ENCODE measurements at places on chromosomes 12 and 14.

DNA sequence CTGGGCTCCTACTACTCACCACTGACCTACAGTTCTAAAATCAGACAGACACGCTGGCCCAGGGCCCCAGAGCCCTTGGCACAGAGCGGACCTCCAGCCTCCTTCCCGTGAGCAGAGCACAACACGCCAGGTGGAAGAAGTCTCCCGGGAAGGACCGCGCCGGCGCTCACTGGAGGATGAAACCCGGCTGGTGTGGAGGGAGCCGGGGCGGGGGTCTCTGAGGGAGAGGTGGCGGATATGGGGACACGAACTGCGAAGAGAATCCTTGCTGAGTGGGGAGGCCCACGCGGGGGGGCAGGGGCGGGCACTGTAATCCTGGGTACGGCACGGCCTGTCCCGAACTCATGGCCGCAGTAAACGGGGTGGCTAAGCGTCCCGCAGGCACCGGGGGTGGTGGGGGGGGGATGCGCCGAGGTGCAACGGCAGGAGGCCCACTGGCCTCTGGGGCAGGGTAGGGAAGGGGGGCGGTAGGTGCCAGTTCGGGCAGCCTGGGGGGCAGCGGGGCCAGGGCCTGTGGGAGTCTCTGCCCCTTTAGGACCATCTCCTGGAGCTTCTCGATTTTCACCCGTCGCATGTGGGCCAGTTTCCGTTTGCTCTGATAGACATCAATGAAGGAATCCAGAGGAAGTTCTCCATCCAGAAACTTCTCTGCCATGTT lies 28.8 kb downstream of the VPS37B start:
- no peak for DNase-seq

DNA sequence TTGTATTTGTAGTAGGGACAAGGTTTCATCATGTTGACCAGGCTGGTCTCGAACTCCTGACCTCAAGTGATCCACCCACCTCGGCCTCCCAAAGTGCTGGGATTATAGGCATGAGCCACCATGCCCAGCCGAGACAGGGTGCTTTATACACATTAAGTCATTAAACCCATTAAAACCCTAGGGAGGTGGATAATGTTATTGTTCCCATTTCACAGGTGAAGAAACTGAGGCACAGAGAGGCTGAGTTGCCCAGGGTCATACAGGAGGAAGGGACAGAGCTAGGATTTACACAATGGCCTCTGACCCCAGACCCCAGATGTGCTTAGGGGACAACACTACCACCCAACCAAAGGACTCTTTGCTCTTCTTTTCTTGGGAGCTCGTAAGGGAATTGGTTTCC lies 51.0 kb upstream of the RIN3 start:
- DNase-seq = no peak

- no peak for DNase-seq
These were observed 135.3 kb downstream of the ACSS3 start for GRCh38 chr12:81212996-81213696.

DNA sequence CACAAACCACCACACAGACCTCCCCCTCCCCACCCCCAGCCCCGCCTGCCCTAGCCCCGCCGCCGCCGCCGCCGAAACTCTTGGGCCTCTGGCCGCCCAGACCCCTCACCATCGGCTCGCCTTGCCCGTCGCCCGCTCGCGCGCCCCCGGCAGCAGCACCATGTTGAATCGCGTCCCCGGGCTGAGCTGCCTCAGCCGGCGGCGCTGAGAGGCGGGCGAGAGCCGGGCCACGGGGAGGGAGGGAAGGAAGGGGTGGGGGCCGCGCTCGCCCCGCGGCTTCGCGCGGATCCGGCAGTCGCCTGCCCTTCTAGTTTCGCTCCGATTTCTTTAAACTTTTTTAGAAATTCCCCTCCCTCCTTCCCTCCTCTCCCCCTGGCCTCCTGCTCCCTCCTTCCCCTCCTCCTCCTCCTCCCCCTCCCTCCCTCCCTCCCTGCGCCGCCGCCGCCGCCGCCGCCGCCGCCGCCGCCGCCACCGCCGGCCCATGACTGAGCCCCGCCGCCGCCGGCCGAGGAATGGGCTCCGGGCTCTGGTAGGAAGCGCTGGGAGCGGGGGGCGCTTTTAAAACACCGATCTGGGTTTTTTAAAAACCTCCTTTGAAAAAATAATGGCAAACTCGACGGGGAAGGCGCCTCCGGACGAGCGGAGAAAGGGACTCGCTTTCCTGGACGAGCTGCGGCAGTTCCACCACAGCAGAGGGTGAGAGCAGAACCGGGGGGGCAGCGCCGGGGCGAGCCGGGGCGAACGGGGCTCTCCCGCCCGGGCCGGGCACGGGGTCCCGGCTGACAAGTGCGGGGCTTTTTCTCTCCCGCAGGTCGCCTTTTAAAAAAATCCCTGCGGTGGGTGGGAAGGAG lies at the start of gene ARID2:
TSS of gene ARID2 (plus strand) at position 474 of the 851 bp plus-strand sequence. CDS start at position 605, 131 bp downstream.
- peak; percentile 26 for DNase-seq

DNA sequence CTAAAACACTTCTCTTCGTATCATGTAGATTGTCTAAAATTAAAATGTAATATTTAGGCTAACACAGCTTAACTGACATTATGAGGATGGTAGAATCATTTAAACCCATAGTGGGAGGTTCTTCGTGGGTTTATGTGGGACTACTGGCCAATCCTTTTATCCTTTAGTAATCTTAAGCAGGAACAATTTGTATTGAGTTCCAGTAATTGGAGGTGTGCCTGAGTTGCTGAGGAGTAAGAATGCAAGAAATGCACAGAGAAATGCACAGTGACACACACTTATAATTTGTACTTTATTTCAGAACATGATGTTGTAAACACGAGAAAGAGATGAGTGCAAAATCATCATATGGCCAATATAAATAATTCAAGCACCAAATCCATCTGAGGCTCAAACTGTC lies 22.3 kb downstream of the OTOGL start:
- no peak for DNase-seq

- DNase-seq = no peak
These were observed 410.6 kb upstream of the SOX5 start for GRCh38 chr12:24360057-24360456.

- no peak for DNase-seq
These were observed 21.6 kb upstream of the CHFR start for GRCh38 chr12:132909030-132909368.

DNA sequence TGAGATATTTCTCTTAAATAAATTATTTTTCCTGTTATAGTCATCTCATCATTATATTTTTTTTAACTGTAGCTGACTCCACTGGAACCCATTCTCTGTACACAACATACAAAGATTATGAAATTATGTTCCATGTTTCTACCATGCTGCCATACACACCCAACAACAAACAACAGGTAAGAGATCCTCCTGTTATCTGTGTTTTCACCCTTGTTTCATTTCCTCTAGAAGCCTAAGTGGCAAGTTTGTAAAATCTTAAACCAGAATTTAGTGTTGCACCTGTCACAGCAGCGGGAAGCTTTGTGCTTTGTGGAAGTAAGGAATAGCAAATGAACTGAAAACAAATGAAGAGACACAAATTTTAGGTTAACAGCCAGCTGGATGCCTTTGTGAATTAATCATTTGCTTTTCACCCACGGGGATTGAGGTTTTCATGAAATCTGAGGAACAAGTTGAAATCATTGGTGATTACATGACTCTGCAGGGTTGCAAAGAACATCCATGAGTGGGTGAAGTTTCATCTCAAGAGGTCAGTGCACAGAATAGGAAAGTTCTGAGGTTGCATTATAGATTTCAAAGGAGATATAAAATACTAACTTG lies 273.9 kb upstream of the RGS6 start:
- DNase-seq = no peak

- DNase-seq = no peak
These were observed 81.9 kb downstream of the PELI2 start for GRCh38 chr14:56199982-56200577.

DNA sequence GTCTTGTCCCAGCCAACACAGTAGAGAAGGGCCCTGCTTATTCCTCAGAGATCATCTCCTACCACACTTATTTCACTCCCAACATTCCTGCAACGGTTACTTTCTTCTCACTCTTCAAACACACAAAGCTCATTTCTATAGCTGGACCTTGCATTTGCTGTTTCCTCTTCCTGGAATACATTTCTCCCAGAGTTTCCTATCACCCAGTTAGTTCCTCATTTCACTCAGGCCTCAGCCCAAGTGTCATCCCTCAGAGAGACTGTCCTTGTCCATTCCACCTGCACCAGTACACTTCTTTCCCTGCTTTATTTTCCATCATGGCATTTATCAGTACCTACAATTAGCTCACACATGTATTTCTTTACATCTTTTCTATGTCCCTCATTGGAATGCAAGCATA lies 14.7 kb upstream of the STK38L start:
- no peak for DNase-seq

DNA sequence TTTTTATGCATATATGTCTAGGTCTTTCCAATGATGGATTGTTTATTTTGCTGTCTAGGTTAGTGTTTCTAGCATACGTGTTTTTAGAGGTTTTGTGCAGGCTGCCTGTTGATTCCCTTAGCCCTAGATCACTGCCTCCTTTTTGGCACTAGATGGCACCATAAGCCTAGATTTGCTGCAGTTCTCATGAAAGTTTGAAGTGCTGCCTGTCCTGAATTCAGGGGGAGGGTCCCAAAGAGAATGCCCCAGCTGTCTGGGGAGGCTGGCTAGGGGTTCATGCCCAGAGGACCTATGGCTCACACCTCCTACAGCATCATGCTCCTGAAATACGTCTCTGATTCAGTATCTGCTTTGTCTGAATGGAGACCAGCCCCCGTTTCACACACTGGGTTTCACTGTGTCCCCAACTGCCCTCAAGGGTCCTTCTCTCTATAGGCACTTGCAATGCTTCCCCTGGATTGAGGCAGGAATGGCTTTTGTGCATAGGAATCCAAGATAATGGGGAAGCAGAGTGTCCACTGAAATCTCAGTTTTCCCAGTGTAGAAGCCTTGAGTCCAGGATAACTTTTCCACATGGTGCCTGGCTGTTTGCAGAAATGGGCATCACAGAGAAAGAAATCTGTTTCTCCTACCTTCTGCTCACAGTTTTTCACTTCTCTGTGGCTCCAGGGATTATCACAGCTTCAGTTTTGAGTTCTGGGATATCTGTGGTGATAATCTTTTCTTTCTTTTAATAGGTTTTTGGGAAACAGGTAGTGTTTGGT lies 14.2 kb upstream of the TXNRD1 start:
- peak; percentile 37 for DNase-seq

- DNase-seq = no peak
These were observed 168.1 kb downstream of the SLC38A4 start for GRCh38 chr12:46657453-46658411.

- DNase-seq = no peak
These were observed 16.7 kb downstream of the PIWIL1 start for GRCh38 chr12:130354407-130354806.

GRCh38 chr12:130829391-130830245 lies 9.4 kb downstream of the STX2 start:
- DNase-seq = no peak

- peak; percentile 21 for DNase-seq
These were observed 23.8 kb downstream of the MLXIP start for GRCh38 chr12:122102331-122102730.

- DNase-seq = no peak
These were observed 40.1 kb downstream of the WASHC3 start for GRCh38 chr12:102021540-102022246.

DNA sequence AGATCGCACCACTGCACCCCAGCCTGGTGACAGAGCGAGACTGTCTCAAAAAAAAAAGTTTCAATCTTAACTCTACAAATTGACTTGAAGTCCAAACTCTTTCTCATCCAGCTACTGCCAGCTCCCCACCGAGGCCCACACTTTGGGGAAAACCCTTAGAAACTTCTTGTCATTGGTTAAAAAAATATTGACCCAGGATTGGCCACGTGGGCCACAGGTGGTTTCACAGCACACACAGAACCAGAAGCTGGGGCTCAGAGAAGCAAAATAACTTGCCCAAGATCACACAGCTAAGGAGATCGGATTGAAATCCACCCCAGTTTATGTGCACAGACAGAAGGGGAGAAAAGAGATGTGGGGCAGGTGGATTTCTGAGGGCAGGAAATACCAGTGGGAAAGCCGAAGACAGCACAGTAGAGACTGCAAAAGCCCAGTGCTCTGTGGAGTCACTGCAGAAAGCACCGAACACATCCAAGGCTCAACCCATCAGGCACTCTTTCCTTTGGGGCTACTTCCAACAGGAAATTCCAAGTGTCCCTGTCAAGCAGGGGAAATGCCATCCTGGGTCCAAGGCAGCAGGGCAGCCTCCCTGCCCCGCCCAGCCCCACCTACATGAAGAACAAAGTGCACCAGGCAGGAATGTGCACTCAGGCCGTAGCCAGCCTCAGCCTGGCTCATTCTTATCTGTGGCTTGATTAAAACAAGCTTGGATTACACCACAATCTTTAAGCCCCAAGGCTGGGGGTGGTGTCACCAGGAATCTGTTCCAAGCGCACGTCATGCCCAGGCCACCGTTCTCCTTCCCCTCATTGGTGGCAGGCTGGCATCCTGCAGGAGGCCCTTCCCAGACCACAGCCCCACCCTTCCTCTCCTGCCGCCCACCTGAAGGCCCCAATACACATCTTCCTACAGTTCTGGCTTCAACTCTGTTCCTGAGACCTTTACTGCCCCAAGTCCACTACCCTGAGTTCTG lies 72.5 kb downstream of the ITPK1 start:
- DNase-seq = no peak

GRCh38 chr12:52929538-52929937 lies 19.4 kb upstream of the KRT18 start:
- no peak for DNase-seq

DNA sequence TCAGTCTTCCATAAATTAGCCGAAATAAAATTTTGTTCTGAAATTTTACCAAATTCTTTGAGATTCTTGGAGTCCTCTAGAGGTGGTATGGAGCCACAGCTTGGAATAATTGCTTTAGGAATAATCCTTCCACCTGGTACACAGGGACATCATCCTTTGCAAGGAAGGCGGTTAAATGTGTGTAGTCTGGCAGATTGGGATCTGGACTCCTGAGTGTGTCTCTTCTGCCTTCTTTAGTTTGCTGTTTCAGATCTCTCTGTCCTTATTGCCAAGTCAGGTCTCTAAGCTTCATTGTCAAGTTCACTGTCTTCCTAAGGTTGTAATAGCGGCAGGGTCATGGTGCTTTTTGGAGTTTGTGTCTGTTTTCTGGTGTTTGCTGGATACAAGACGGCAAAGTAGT lies 393.9 kb upstream of the RGS6 start:
- DNase-seq = no peak

DNA sequence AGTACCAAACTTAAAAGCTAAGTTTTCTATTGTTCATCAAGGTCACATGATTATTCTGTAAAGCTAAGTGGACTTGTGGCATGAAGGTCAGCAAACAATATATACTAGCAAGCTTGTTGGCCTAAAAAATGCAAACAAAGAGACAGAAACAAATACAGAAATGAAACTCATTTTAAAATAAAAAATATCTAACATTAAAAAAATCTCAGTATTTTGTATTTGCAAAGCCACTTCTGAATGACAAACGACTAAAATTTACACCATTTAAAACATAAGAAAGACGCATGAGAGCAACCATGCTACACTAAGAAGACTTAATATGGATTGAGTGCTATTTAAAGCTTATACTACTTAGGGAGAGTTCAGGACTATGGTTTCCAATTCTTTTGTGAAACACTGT lies 72.8 kb upstream of the BBS10 start:
- DNase-seq = no peak
